Uterus (tissue), 4 donors: ENCODE measurements at places on chromosomes 1 and 21.

GRCh38 chr1:36123356-36123755, 1.7 kb downstream of the COL8A2 start:
- no peak for DNase-seq

DNA sequence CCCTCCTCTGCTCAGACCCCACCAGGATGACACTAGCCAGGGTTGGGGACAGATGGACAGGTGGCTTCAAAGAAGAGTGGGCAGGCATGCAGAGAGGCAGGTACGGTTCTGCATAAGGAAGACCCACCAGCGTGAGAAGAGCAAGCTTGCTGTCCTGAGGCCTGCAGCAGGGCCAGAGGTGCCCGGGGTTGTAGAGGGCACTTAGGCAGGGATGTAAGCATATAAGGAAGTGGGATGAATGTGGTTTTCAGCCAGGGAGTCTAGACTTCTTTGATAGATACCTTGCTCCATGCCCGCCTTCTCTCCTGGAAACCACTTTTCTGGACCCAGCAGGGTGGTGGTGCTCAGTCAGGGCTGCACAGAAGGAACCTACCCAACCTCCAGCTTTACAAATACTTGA, 1.4 kb downstream of the TTC39A start:
- DNase-seq, result no peak

DNA sequence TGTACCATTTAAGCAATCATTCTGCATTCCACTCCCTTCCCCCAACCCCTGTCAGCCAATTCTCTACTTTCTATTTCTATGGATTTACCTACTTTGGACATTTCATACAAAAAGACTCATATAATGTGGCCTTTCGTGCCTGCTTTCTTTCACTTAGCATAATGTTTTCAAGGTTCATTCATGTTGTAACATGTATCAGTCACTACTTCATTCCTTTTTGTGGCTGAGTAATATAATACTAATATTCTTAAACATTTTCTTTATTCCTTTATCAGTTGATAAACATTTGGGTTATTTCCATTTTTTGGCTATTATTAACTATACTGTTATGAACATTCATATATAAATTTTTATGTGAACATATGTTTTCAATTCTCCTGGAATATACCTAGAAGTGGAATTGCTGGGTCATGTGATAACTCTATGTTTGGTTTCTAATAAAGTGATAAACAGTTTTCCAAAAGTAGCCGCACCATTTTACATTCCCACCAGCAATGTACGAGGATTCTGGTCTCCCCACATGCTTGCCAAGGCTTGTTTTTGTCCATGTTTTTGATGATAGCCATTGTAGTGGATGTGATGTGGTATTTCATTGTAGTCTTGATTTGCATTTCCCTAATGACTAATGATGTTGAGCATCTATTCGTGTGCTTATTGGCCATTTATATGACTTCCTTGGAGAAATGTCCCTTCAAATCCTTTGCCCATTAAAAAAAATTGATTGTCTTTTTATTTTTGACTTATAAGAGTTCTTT, 61.9 kb upstream of the GNG12 start:
- DNase-seq, result no peak

DNA sequence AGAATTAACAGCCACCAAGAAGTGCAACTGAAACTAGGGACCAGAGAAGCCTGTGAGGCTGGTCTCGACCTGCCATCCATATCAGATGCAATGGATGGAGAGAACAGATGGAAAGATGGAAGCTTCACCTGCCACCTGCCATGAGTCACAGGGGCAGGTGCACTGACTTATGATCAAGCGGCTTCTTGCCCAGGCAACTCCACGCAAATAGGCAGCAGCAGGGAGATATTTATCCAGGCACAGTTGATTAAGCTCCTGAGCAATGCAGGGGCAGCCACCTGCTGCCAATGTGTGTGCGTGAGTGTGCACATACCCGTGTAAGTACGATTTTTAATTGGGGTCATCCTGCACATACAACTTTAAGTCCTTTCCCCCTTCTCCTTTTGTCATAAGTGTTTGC, 174.2 kb downstream of the PTPRU start:
- no peak for DNase-seq
